ENCODE measurements at places on chromosomes 1 and 21.

DNA sequence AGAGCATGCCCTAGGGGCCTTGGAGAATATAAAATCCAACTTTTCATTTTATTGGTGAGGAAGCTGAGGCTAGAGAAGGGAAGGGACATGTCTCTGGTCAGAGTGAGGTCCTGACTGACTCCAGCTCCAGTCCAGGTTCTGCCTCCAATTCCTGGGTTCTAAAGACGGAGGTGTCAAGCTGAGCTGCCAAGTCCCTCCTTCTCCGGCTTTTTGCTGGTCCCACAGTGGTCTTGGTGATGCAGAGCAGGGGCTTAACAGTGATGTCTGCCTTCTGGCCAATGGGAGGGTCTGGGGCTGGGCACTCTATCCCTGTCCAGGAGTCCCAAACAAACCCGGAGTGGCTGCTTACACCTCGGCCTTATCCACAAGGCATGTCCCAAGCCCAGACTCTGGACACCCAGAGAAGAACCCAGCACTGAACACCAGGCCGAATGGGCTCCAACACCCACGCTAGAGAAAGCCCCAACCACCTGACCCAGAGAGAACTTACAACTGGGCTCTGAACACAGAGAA is 104.8 kb downstream of the EBNA1BP2 start:
- DNase-seq: no peak

DNA sequence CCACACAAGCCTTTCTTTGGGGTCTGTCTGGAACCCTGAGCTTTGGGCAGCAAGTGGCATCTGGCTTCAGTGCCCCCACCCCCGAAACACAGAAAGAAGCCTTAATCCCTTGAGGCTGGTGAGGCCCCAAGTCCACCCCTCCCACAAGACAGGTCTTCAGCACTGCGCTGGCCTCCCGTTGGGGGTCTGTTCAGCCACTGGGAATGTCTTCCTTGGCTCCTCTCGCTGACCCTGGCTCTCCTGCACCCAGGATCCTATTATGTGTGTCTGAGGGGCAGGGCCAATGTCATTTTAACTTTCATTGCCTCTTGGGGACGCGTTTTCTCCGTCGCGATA is 26.9 kb downstream of the ATP8B2 start:
- DNase-seq: no peak

- DNase-seq: no peak
These were observed 122.9 kb upstream of the DAB1 start for GRCh38 chr1:57546549-57547330.

DNA sequence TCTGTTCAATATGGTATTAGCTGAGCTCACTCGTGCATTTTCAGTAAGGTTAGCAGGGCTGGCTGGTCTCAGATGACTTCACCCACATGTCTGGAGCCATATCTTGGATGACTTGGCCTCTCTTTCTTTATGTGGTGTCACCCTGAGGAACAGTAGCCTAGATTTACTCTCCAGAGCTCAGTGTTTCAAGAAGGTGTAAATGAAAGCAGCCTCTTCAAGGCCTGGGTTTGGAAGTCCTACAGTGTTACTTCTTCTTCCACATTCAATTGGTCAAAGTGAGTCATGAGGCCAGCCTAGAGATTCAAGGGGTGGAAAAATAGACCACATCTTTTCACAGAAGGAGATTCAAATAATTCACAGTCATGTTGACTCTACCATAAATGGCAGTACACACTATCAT is 12.2 kb downstream of the VCAM1 start:
- DNase-seq: no peak

GRCh38 chr1:29772584-29773100 is 536.3 kb downstream of the PTPRU start:
- DNase-seq: no peak

DNA sequence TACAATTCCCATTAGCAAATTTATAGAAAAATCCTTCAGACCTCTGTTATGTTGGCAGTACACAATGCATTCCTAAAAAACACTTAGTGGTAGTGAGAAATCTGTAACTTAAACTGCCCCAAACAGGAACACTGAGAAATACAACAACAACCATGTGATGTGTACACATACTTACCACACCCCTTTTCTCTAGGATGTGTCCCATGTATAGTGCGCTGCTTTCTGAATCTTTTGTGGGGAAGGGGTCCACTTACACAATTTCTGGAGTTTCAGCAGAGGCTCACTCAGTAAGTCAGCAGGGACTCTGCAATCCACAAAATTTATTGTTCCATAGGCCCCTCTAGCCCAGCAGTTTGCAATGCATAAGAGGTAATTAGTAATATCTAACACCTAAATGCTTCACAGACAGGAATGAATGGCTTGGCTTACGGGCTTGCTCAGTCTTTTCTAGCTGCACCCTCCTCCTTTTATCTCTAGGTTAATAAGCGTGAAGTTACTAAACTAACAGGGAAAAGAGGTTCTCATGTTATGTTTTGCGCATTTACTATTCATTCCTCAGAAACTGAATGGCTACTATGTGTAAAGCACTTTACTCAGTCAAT is 115.2 kb downstream of the TGFBR3 start:
- no peak for DNase-seq

DNA sequence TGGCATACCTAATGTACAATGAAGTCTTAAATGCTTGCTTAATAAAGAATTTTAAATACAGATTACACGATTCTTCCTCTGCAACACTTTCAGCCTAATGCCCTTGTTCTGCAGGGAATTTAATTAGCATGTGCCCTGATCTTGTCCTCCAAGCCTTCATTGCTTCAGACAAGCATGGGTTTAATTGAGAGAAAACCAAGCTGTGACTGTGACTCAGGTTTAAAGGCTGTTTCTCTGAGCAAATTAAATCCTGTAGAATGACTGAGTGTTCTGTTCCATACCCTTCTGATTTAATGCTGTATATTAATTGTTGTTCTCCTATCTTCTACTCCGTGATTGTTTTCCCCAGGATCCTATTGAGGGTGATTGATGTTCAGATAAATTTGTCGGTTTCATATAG is 269.0 kb upstream of the PRMT6 start:
- DNase-seq: no peak

- DNase-seq: peak; percentile 35
These were observed 48.0 kb downstream of the MAN1C1 start for GRCh38 chr1:25664357-25665199.

DNA sequence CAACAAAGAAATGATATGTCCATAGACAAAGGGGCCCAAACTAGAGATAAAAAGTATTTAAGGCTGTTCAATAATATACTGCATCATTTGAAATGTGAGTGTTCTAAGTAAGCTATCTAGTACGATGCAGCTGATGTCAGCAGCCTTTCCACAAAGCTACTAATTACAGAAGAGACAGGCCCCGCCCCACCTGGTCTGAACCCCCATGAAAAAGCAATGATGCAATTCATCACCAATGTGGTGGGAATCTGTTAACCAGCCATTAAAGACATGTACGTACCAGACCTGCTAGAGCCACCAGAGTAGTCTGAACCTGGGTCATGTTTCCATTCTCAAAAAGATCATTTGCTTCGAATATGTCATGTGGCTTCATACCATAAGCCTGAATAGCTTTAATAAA is 25.1 kb downstream of the CNN3 start:
- DNase-seq: peak; percentile 21

- DNase-seq: no peak
These were observed 9.3 kb upstream of the DPYD start for GRCh38 chr1:97929874-97930851.

DNA sequence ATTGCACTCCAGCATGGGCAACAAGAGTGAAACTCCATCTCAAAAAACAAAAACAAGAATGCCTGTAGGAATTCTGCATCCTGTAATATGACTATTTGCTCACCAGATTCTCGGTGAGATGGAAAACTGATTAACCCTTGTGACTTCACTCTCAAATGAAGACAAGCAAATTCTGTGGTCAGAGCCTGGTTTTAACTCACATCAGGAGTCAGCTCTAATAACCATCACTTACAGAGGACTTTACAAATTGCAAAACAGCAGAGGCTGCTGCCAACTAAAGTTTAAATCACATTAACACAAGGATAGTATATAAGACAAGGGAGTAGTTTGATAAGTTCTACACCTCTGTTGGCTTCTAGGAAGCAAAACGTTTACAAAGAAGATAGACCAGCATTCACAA is 35.7 kb upstream of the FAM163A start:
- DNase-seq: no peak

DNA sequence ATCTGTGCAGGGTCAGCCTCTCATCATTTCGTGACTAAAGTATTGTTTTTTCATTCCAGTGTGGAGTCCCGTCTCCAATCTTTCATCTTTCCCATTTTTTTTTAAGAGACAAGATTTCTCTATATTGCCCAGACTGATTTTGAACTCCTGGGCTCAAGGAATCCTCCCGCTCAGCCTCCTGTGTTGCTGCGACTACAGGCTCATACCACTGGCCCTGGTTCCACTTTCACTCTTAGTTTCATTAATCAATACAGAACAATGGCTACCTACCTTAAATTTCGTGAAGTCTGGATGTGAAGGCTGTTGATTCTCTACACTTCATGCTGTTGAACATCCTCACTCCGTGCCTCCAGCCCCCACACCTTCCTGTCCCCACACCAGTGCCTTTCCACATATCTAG is 97.7 kb upstream of the GREM2 start:
- DNase-seq: no peak
